ENCODE measurements at places on chromosomes 16 and 17. TPM values are rescaled to one million over a fixed set of nuclear protein-coding genes. Genes with fewer than 3 reads are reported as not detected.

KRTAP3-2 gene
- total RNA-seq: not detected

DNA sequence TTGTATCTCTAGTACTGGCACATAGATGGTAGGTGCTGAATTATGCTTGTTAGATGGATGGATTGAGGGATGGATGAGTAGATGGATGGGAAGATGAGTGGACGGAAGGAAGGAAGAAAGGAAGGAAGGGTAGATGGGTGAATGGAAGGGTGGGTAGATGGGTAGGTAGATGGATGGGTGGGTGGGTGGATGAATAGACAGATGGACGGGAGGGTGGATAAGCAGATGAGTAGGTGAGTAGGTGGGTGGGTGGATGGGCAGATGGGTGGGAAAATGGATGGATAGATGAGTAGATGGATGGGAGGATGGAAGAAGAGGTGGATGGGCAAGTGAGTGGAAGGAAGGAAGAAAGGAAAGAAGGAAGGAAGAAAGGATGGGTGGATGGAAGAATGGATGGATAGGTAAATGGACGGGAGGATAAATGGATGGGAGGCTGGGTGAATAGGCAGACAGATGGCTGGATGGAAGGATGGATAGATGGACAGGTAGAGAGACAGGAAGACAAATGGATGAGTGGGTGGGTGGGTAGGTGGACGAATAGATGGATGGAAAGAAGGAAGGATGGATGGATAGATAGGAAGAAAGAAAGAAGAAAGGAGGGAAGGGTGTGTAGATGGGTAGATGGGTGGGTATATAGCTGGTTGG is 56.9 kb downstream of the MYH11 start:
- DNase-seq: no peak

VKORC1 gene
- 116 TPM for total RNA-seq

DNA sequence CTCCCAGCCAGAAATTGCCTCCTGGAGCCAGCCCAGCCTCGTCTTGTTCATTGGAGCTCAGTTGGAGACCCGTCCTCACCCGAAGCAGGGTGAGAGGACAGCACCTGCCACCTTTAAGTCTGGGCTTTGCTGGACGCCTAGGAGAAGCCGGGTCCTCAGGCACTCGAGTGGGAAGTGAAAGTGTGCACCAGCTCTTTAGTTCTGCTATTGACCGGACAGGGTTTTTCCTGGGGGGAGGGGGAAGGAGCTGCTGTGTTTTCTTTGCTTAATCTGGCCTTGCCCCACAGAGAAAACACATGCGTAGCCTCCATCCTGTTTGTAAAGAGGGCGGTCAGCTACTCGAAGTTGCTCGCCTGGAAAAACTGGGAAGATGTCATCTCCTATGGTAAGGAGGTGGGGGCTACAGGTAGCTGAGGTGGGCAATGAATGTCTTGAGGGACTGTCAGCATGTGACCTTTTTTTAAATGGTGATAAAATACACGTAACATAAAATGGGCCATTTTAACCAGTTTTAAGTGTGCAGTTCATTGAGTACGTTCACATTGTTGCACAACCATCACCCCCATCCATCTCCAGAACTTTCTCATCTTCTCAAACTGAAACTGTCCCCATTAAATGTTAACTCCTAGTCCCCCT is 34.4 kb downstream of the CMIP start:
- DNase-seq: no peak

GAA gene
- total RNA-seq: 46.6 TPM

HBA1 gene
- 192 TPM for total RNA-seq

ZFP3 gene
- 1.3 TPM for total RNA-seq

MYH2 gene
- not detected for total RNA-seq

GRCh38 chr16:69888005-69888590 is 63.0 kb upstream of the CLEC18A start:
- DNase-seq: no peak

ATP2A1 gene
- 0.54 TPM for total RNA-seq

DNA sequence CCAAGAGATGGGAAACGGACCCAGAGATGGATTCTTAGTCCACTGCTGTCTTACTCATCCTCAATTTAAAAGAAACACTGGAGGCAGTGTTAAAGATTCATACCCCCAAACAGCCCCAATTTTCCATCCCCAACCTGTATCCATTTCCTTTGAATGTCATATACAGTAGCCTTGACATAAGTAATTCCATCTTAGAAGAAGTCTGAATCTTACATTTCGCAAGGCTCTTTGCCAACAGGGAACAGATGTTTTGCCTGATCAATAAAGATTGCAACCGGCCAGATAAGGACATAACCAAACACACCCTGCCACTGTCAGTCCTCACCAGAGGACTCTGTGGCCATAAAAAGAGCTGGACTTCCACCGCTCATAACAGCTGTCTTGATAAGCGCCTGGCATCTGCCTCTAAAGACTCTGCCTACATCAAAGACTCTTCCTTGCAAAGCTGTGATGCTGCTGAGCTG is 59.0 kb upstream of the MED9 start:
- no peak for DNase-seq

CENPN gene
- total RNA-seq: 4.8 TPM

C16orf46 gene
- 1.9 TPM for total RNA-seq

AXIN2 gene
- under 0.01 TPM for total RNA-seq

DNA sequence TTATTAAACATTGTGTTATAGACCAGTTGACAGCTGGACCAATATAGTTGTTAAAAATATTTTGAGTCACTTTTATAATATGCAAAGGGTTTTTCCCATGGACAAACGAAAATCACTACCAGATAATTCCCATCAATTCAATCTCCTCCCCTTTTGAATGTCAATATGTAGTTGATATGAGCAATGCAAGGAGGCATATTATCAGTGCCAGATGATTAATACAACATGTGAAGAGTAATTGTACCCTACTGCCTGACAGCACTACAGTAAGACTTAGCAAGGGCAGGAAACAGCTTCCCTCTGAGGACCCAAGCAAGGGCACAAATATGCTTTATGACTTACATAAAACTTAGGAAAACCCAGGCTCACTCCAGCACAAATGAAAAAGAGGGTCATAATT is 17.3 kb downstream of the KANSL1 start:
- DNase-seq: no peak

GRCh38 chr17:61362852-61363600 is 36.6 kb upstream of the TBX2 start:
- DNase-seq: no peak

GRCh38 chr17:73278049-73278464 is 16.4 kb upstream of the CPSF4L start:
- DNase-seq: no peak

XYLT1 gene
- 71.9 TPM for total RNA-seq

- no peak for DNase-seq
Observed at GRCh38 chr17:64449545-64449944, 630 bp downstream of the MILR1 start.

GRCh38 chr17:30101686-30102390 is 14.8 kb upstream of the NSRP1 start:
- DNase-seq: no peak

DNA sequence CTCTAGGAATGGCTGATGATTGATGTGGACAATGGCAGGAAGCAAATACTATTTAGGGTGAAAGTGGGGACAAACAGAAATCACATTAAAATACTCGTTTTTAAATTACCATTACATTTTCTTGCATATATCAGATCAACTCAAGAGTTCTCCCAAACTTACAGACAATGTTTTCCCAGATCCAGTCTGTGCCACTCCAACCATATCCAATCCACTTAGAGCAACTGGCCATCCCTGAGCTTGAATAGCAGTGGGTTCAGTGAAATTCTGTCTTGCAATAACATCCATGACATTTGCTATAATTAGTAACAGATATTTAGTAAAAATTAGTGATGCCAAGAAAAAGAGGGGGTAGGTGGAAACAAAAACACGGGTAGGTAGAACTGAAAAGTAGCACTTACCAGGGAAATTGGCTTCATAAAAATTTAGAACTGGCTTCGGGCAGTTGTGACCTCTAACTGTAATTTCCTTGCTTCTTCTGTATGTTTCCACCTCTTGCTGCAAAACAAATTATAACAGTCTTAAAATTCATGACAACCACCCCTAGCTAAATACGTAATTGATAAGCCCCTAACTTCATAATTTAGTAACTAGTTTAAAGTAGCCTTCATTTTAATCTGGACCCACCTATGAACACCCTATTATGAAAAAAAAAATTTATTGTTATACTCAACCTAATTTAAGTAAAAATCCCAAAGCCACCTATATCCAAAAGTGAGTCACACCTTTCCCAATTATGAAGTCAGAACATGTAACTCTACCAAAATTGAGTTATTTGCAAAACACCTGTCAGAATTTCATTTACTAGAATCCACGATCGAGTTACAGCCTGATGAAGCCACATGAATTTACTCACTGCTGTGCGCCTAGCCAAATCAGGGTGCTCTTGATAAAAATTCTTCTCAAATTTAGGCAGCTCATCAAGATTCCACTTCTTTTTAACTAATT is 2.0 kb downstream of the DDX5 start:
- DNase-seq: no peak
